ENCODE measurements at places on chromosomes 2 and 18.

GRCh38 chr2:72138011-72138881, 9.4 kb downstream of the CYP26B1 start:
- DNase-seq: peak; percentile 76

DNA sequence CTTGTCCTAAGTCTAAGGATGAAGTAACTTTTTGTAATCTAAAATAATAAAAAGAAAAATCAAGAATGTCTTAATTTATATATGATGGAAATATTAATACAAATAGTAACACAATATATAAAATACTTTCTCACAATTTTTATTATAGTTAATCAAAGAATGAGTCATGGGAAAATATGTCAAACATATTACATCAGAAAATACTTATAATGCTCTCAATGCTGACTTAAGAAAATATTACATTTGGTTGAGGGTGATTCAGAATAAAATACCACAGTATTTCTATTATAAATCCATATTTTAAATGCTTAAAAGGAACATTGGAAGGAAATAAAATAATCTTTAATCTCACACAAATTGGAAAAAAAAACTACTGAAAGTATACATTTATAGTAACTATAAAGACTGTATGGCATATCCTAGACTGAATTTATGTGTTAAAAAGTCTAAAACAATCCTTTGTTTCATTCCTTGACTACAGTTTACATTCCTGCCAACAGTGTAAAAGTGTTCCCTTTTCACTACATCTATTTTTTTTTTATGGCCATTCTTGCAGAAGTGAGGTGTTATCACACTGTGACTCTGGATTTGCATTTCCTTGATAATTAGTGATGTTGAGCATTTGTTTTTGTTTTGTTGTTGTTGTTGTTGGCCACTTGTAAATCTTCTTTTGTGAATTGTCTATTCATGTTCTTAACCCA, 1573.5 kb upstream of the ACVR2A start:
- no peak for DNase-seq

- DNase-seq: no peak
Observed at GRCh38 chr18:35917043-35917442, 55.4 kb upstream of the RMP24 start.

GRCh38 chr2:43631618-43632317, 5.3 kb upstream of the PLEKHH2 start:
- no peak for DNase-seq

GRCh38 chr2:14761118-14761517, 128.6 kb downstream of the LRATD1 start:
- DNase-seq: no peak

- DNase-seq: no peak
Observed at GRCh38 chr2:207930747-207931146, 94.6 kb downstream of the PLEKHM3 start.

- no peak for DNase-seq
Observed at GRCh38 chr2:8644605-8645175, 37.2 kb upstream of the ID2 start.

DNA sequence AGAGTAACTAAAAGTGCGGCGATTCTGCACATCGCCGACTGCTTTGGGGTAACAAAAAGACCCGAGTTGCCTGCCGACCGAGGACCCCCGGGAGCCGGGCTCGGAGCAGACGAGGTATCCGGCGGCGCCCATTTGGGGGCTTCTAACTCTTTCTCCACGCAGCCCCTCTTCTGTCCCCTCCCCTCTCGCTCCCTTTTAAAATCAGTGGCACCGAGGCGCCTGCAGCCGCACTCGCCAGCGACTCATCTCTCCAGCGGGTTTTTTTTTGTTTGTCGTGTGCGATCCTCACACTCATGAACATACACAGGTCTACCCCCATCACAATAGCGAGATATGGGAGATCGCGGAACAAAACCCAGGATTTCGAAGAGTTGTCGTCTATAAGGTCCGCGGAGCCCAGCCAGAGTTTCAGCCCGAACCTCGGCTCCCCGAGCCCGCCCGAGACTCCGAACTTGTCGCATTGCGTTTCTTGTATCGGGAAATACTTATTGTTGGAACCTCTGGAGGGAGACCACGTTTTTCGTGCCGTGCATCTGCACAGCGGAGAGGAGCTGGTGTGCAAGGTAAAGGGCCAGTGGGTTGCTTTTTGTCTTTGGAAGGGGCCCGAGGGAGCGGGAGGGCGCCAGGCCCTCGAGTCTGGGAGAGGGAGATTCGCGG, 1.4 kb downstream of the TRIB2 start:
- no peak for DNase-seq

DNA sequence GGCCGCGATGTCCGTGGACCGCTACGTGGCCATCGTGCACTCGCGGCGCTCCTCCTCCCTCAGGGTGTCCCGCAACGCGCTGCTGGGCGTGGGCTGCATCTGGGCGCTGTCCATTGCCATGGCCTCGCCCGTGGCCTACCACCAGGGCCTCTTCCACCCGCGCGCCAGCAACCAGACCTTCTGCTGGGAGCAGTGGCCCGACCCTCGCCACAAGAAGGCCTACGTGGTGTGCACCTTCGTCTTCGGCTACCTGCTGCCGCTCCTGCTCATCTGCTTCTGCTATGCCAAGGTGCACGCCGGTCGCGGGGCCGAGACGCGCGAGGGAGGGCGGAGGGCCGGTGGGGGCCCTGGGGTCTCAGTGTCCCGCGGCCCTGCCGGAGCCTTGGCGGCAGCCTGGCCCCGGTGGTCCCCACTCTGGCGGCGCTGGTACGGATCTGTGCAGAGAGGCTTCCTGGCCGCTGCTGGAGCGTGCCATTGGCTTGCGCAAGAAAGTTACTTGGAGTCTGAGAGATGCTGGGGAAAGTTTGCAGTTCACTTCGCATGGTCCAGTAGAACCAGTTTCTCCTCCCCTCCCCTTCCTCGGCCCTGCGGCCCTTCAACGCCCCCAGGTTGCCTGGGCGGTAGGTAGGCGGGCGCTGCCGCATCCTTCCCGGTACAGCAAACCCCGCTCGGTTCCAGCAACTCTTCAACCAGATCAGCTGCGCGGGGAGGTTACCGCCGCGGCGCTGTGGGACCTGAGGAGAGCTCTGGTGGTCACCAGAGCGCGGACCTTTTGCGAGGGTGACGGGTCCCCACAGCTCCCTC, 1.5 kb downstream of the GALR1 start:
- DNase-seq: no peak

- no peak for DNase-seq
Observed at GRCh38 chr2:29518010-29518409, 402.8 kb downstream of the CLIP4 start.

DNA sequence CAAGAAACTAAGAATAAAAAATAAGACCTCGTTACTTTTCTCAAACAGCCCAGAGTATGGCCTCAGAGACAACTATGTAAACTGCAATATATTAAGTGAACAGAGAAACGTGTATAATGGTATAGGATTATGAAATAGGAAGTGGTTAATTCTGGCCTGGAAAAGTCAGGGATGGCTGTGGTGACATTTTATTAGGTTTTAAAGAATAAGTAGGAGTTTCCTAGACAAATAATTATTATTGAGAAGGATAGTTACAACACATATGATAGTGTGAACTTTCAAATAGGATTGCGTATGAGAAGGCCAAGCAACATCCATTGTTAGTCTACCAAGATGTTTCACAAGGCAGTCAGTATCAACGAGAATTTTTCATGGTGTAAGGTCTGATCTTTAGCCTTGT, 244.1 kb downstream of the LPIN1 start:
- no peak for DNase-seq

DNA sequence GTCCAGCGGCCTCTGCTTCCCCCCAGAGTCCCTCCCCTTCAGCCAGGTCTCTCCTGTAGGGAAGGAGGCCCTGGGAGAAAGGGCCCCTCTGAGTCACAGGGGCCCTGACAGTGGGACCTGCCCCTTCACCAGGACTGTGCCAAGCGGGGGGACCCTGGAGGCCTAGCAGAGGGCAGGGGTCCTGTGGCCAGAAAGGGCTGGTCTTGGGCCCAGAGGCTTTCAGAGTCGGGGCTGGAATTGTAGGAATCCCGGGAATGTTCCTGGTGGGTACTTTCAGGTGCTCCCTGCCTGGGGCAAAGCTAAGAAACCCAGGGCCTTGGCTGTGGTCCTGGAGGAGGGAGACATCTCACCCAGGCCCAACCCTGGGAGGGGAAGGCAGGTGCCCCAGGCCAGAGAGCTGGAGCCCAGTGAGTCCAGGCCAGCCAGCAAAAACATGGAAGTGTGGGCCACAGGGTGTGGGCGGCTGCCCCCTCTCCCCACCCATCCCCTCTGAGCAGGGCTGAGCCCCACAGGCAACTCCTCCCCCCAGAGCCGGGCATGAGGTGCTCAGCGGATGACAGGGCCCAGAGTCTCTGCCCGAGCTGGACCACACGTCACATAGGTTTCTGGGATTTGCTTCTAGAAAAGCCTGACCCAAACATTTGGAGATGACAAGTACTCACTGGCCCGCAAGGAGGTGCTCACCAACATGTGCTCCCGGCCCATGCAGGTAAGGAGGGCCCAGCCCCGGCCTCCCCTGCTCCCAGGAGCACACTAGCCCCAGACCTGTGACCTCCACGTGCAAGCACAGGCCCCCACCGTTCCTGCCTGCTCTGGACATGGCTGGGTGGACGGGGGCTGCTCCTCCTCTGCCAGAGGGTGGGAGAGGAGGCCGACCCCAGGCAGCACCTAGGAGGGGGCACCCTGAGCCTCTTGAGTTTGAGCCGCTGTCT, 48.2 kb upstream of the ALPP start:
- DNase-seq: no peak

GRCh38 chr2:166127217-166128155, at the start of gene SCN1A:
SCN1A (minus strand) TSS chr2:166128020; CDS start chr2:166073621, 54,399 bp downstream.
- no peak for DNase-seq

- DNase-seq: no peak
Observed at GRCh38 chr2:132754392-132754791, 84.4 kb upstream of the LYPD1 start.

- no peak for DNase-seq
Observed at GRCh38 chr2:113823716-113824595, 65.9 kb upstream of the ACTR3 start.

GRCh38 chr2:39684464-39684863, 18.7 kb downstream of the TMEM178A start:
- DNase-seq: no peak

DNA sequence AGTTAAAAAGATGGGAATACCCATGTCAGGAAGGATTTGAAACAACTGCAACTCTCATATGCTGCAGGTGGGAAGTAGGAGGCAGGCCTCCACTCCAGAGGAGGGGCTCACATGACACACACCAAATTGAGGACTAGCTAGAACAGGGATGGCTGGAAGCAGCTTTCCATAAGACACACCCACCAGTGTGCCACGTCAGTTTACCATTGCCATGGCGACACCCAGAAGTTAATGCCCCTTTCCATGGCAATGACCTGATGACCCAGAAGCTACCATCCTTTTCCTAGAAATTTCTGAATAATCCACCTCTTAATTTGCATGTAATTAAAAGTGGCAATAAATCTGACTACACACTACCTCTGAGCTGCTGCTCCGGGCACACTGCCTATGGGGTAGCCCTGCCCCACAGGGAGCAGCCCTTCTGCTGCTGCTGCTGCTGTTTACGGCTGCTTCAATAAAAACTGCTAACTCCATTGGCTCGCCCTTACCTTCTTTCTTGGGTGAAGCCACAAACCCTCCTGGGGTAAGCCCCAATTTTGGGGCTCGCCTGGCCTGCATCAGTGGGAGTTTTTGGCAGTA, 89.4 kb downstream of the RRM2 start:
- no peak for DNase-seq

DNA sequence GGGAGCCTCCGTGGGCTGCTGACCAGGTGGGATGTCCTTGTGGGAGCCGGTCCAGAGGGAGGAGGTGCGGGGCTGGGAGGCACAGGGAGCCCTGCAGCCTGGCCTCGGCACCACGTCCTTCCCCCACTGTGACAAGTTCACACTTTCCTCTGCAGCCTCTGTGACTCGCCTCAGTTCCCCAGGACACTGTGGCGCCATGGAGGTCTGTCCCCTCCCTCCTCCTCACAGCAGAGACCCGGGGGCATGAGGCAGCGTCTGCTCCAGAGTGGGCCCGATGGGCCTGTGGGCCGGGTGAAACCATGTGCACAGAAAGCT, 27.3 kb upstream of the KCNG2 start:
- no peak for DNase-seq

GRCh38 chr2:12948231-12948960, 231.7 kb downstream of the TRIB2 start:
- no peak for DNase-seq

- DNase-seq: no peak
Observed at GRCh38 chr2:162070228-162070936, 3.6 kb downstream of the DPP4 start.

- no peak for DNase-seq
Observed at GRCh38 chr2:160516547-160517365, 23.1 kb upstream of the RBMS1 start.

DNA sequence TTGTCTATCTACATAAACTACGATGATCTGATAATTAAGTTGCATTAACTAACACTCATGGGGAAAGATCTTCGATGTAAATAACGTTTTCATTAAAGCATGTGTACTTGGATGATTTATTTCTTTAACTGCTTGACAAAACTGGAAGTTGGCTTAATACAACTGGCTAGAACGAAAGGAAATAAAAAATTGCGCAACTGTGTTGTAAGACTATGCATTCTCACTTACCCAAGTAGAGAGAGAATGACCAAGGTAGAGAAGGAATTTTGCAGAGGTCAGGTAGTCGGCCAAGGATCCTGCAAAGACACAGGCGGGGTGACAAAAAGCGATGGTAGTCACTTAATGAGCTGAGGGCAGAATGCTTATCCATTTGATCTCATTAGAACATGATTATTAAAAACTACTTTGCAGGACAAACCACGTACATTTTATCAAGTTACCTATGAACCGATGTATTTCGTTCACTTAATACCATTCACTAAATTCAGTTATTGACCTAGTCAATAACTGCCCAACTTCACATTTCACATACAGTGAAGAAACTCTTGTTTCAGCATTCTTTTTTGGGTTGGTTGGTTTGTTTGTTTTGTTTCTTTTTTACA, 900 bp downstream of the SLC40A1 start:
- DNase-seq: no peak

Data from posterior cingulate gyrus (tissue), 11 donors.